ENCODE measurements at places on chromosomes 11 and 22.

DNA sequence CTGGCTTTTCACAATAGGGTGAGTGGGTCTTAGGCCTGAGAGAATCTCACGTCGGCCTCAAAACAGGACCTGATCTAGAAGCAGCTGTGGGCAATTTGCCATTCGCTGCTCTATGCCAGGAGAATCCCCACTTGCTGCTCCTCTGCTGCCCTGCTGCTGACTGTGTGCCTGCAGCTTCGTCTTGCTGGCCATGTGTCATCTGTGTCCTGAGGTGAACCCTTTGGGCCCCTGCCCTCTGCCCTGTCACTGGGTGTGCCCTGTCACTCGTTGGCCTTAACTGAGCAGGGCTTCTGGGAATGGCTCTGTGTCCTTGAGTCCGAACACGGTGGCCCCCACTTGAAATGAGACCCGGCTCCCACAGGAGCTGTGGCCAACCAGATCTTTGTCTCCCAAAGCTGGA is 6.2 kb downstream of the NAA40 start:
- DNase-seq = no peak

- DNase-seq = no peak
These were observed 1917.0 kb downstream of the LRRC4C start for GRCh38 chr11:39542460-39542859.

DNA sequence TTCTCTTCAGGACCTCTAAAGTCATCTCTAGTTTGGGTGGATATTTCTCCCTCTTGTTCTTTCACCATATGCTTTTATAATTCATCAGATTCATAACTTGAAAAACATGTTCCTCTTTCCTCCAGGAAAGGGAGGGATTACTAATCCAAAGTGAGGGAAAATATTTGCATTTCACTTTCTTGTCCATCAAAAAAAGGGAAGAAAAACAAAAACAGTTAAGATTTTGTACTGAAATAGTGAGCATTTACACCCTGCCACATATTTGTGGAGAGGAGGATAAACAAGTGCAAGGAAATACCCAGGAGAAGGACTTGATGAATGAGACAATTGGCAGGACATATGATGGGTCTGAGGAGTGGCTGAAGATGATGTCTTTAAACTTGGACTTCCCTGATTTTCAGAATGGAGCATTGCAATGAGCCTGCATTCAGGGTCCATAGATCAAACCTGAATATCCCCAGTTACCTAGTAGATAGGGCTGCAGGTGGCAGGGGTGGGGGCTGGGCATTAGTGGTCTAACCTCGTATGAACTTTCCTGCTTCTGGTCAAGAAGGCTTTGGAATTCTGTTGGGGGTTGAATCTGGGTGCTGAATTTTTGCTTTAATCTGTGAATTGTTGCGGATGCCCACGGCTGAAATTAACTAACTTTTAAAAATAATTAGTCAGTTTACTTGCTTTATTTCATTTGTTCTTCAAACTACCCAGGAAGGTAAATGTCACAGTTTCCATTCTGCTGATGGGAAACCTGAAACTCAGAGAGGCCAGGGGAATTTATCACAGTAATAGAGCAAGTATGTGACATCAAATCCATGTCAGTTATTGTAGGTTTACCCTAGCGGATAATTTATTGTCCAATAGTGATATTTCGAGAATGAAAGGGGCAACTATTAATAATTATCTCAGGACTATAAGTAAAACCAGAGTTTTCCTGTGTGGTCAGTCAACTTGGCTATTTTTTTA is 36.9 kb upstream of the TMEM123 start:
- DNase-seq = no peak

GRCh38 chr11:71490044-71490730 is 36.9 kb upstream of the KRTAP5-7 start:
- no peak for DNase-seq

GRCh38 chr11:40139536-40139935 is 1319.9 kb downstream of the LRRC4C start:
- no peak for DNase-seq

GRCh38 chr11:71079795-71080194 is 172.6 kb downstream of the SHANK2 start:
- no peak for DNase-seq

DNA sequence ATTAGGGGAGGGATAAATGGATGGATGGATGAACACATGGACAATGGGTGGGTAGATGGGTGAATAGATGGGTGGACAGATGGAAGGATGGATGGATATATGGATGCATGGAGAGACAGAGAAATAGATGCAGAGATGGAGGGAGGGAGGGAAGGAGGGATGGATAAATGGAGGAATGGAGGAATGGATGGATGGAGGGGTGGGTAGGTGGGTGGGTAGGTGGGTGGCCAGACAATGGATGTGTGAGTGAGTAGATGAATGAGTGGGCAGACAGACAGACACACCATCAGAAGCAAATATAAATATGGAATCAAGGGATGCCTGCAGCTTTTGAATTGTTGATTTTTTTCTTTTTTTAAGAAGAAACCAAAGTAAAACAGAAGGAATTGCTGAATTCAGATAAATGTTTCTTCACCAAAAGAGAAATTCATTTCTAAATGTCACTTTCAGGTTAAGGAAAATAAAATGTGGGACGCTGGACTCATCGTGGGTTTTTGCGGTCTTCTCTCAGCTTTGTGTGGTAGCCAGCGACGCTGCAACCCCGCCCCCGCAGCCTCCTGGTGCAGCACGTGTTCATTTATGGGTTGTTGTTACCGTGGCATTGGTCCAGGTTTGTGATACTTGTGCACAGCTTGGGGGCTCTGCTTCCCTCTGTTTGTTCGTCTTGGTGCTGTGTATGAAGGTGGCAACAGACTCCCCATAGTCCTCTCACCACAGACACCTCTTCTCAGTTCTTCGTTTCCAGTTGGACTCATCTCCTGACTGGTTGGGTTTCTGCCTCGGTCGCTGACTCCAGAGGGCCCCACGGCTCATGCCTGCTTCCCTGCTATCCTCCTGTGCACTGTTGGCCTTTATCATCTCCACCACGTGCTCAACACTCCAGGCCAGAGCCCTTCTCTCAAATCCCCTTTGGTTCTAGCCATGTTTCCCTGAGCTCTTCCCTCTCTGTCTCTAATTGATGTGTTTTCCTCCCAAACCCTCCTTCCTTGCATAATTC is 76.4 kb downstream of the CDKN1C start:
- DNase-seq = no peak

DNA sequence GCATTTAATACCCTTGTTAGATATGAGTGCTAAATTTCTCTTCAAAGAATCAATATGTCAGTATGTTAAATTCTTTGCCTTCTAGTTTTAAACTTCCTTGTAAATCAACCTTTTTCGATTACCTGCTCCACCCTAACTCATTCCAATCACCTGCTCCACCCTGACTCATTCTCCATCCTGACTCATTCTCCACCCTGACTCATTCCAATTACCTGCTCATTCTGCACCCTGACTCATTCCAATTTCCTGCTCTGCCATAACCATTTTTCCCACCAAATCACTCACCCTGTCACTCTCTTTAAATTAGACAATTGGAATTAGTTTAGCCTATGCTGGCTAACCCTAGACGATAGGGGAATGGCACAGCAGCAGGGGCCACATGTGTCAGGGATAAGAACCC is 519.5 kb upstream of the LRRC4C start:
- no peak for DNase-seq

DNA sequence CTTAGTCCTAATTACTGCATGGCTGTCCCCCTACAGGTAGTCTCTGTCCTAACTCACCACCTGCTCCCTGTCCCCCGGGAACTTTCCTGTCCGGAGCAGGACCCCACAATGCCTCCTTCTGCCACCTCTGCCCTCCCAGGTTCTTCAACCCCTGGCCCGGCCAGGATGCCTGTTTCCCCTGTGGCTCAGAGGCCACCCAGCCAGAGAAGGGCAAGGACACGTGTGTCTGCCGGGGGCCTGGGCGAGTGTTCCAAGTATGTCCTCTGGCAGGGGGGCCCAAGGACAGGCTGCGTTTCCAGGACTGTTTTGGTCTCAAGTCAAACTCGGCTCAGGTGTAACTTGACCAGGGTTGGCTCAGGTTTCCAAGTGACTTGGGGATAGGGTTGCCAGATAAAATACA is 63.8 kb downstream of the BTG4 start:
- no peak for DNase-seq

DNA sequence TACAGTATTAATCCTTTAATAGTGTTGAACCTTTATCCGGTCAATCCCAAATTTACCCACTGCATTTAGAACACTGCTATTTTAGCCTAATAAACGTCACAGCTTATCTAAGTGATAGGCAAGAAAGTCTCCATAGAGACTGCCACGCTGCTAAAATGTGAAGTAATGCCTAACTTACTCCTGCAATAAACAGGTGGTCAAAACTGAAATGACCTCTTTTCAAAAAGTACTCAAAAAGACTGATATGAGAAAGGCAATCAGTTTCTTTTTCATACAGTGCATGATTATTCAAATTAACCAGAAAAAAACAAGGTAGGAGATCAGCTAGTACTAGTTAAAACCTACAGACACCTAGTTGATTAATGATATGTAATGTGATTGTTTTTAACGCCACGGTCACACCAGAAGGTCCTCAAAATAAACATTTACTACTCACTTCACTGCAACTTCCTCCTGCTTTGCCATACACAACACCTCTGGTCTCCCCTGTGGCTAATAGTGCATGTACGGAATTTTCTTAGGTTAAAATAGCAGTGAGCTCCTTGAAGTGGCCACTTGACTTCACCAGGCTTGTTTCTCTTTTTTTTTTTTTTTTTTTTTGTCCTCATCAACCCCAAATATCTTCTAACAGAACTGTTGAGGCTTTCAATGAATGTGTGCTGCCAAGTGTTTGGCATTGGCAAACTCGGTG is 8.8 kb downstream of the ATP5MG start:
- no peak for DNase-seq

DNA sequence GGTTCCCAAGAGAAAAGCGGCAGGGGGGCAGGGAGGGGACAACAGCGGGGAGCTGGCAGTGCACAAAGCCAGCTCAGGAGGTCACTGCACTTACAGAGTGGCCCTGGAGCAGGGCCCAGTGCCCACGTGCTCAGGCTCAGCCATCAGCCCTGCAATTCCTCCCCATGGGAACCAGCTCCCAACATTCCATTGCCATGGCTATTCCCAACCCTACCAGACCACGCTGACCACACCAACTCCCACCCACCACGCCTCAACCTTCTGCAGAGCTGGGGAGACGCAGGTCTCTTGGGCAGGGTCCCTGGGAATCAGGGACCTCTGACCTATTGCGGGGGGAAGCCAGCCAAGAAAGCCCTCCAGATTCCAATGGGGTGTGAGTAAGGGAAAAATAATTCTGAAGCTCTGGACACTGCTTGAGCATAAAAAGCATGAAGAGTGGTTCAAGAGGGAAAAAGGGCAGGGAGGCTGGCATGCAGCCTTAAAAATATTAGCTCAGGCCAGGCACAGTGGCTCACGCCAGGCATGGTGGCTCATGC is 38.3 kb upstream of the TFIP11 start:
- no peak for DNase-seq

DNA sequence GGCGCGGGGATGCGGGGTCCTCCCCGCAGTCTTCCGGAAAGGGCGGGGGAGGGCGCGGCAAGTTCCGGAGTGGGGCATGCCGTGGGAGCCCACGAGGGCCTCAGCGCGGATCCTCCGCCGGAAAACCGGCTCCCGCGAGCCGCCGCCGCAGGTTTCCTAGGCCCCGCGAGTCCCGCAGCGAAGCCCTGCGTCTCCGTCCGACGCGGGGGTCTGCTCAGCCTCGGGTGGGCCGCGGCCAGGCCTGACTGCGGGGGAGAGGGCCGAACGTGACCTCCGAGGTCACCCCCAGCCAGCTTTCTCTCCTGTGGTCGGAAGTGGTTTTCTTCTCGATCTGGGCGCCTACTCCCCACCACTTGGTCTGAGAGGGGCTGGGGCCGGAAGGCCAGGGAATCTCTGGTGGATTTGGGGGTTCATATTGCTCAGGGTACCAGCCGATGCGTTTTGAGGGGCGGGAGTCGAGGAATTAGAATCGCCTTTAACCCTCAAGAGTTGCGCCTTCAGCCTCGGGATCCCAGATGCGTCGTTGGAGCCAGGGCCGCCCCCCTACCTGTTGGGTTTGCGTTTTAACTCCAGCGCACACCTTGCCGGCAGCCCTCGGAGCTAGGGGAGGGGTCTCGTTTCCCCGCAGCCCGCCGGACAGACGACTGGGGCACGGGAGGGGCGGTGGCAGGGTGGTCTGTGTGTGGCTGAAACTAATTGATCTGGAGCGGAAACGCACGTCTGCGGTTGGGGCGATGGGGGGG is 3.6 kb upstream of the CCND1 start:
- no peak for DNase-seq

GRCh38 chr22:50305393-50305922 is 2.0 kb downstream of the PLXNB2 start:
- no peak for DNase-seq

DNA sequence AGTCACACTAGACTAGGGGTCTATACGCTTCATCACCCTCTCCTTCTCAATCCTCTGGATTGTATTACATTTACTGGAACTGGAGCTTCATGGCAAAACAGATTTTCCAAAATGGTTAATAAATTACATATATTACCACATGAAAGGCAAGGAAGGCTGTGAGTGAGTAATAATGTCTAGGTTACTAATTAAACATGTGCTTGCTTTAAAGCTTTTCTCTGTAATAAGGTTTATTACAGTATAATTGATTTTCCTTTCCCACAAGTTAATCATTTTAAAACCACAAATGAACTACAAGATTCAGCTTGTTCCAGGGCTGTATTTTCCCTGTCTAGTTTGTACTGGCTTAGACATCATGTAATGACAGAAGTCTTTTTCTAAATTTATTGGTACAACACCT is 25.6 kb downstream of the MMP13 start:
- no peak for DNase-seq

DNA sequence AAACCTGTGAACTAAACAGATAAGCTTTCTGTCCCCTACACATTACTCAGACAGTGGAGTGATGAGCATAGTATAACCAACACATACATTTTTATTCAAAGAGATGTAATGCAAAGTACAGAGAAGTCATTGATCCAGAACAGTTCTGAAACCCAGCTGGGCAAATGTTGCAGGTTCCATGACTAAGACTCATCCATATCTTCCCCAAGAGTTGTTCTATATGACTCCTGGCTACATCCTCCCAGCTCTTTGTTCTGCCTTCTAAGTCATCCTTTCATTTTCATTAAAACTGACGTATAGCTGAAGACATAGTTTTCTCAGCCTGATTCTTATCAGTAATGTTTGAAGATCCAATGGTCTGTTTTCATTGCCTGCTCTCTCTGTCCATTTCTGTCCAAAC is 47.3 kb downstream of the PLAAT5 start:
- DNase-seq = no peak

GRCh38 chr11:95230810-95231126 is 234 bp downstream of the SESN3 start:
- no peak for DNase-seq

DNA sequence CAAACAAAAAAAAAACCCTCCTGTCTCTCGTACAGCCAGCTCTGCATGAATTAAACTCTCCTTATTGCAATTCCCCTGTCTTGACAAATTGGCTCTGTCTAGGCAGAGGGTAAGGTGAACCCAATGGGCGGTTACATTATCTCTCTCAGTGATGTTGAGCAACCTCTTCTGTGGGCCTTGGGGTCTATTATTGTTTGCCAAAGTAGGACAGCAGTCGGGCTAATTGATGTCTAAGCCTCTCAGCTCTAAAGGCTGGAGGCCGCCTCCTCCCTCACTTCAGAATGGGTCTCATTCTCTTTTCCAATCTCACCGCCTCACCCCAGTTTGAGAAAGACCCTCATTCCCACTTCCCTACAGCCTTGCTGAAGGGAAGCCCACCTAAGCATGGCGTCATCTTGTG is 1.3 kb upstream of the SLC25A45 start:
- no peak for DNase-seq
